Sciatic nerve (tissue), 2 donors: ENCODE measurements at places on chromosomes 6 and 20. TPM values are rescaled to one million over a fixed set of nuclear protein-coding genes. Genes with fewer than 3 reads are reported as not detected.

Gene LAMP5
- total RNA-seq: 1.6 TPM

Gene HRH3
- total RNA-seq: not detected

Gene CLDN20
- total RNA-seq: 2.2 TPM

Gene TCF15
- total RNA-seq: 2.1 TPM

Gene CDH26
- 3.6 TPM for total RNA-seq
